Fibroblast of lung (primary cell): ENCODE measurements at places on chromosomes 1 and 21.

GRCh38 chr1:27087371-27088220 lies 67.3 kb downstream of the SLC9A1 start:
- DNase-seq: no peak

- no peak for DNase-seq
These were observed 211.4 kb downstream of the PTPRC start for GRCh38 chr1:198850196-198850595.

DNA sequence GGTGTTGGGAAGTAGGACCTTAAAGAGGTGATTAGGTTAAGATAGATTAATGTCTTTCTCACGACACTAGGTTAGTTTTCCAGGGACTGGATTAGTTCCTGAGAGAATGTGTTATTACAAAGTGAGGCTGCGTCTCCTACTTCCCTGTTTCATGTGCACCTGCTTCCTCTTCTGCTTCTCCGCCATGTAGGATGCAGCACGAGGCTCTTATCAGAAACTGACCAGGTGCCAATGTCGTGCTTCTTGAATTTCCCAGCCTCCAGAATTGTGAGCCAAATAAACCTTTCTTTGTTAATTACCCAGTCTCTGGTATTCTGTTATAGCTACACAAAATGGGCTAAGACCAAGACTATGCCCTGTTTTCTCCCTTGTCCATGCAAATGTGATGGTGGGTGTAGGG lies 152.2 kb upstream of the LMO4 start:
- no peak for DNase-seq

- peak; percentile 45 for DNase-seq
These were observed 6.4 kb downstream of the PPP2R5A start for GRCh38 chr1:212291505-212292134.

GRCh38 chr1:232457595-232457994 lies 172.3 kb downstream of the SIPA1L2 start:
- no peak for DNase-seq

DNA sequence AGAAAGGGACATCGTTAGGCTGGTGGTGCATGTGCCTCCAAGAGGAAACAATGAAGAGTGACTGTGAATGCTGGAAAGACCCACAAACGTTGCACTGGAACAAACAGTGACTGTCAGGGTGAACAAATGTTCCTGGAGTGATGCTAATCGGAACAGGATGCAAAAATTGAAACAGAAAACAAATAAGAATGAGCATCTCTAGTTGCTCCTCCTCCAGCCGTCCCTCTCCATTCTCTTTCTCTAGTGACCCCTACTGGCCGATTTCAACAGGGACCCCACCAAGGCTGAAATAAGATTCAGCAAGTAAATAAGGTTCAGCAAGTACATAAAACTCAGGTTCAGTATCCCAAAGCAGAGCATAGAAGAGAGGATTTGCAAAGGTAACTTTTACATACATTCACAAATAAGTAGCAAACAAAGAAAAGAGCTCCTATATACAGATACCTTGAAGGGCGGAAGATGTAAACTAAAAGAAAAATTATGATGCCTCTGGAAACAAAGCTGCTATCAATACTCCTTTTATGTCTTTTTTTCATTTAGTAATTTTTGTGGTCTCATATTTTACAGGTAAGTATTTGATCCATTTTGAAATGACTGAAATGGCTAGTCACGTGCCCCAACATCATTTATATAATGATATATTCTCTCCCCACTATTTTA lies 836.1 kb upstream of the ADAMTS5 start:
- DNase-seq: no peak

- DNase-seq: no peak
These were observed 164.3 kb upstream of the RAB4A start for GRCh38 chr1:229106526-229107125.

GRCh38 chr1:209063767-209064659 lies 519.5 kb upstream of the CAMK1G start:
- DNase-seq: no peak

- DNase-seq: no peak
These were observed 83.0 kb downstream of the RRAGC start for GRCh38 chr1:38776466-38777065.

- DNase-seq: peak; percentile 23
These were observed 4.9 kb downstream of the PBX1 start for GRCh38 chr1:164563721-164564360.

DNA sequence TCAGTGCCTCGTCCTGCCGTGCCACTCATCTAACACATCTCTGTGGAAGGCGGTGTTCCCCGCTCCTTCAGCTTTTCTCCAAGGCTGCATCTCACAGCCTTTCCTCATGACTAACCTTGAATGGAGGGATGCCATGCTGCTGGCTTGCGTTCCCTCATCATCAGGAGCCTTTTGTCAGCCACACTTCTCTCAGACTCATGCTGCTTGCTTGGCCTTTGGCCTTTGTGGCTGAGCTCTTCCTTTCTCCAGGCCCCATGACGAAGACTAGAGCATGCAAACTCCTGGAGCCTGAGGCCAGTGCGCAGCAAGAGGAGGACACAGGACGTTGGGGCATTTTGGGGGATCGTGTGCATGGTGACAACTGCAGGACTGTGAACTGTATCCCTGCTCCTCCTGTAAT lies 70.8 kb downstream of the SYT2 start:
- peak; percentile 84 for DNase-seq

DNA sequence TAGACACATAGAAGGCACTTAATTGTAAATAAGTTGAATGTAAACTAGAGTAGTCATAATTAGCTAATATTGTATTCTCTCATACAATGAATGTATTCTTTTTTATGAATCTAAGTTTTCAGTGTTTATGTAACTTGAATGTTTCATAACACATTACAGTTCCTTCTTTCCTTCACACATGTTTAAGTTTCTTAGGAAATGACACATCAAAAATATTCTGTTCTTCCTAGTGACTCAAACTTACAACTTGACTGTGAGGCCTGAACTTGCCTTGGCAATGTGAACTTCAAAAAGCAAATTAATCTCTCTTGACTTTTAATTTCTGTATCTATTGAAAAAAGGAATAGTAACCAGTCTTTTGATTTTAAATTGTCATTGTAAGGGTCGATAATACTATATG lies 700.1 kb downstream of the KCNT2 start:
- DNase-seq: peak; percentile 2

DNA sequence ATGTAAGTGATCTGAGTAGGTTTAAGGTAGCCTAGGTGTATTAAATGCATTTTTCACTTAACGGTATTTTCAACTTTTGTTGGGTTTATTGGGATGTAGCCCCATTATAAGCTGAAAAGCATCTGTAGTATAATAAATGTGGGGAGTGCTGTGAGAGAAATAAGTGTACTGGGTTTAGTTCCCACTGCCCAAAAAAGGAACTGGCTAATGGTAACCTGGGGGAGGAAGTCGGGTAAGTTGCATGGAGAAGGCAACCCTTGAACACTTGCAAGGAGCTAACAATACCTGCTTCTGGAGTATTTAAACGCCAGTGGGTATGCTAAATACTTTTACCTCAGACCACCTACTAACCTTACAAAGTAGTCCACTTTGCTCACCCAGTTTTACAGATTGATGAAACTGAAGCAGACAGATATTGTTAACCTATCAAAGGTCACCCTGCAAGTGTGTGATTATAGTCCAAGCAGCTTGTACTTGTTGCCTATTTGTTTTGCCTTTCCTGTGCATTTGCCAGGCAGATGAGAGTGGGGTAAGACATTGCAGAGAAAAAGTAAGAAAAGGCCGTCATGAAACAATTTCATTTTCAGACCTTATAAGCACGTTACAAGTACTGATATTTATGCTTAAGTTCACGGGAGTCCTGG lies 7.6 kb upstream of the SHISA4 start:
- no peak for DNase-seq

DNA sequence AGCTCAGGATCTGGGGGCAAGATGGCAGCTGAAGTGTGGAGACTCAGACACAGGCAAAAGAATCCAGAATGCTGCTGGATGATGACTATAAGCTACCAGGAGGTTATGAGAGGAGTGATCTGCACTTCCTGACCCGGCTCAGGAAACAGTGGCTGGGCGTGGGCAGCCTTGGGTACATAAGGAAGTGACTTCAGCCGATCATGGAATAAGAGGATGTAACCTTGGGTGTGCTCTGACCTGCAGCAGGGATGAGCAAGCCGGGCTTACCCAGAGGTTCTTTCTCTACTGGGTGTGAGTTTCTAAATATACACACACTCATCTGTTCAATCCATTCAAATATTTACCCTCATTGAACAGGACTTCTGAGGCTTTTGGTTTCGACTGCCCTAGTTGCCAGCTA lies 62.7 kb downstream of the CD34 start:
- DNase-seq: peak; percentile 44

- DNase-seq: no peak
These were observed 354.3 kb upstream of the USP24 start for GRCh38 chr1:55569417-55569816.

DNA sequence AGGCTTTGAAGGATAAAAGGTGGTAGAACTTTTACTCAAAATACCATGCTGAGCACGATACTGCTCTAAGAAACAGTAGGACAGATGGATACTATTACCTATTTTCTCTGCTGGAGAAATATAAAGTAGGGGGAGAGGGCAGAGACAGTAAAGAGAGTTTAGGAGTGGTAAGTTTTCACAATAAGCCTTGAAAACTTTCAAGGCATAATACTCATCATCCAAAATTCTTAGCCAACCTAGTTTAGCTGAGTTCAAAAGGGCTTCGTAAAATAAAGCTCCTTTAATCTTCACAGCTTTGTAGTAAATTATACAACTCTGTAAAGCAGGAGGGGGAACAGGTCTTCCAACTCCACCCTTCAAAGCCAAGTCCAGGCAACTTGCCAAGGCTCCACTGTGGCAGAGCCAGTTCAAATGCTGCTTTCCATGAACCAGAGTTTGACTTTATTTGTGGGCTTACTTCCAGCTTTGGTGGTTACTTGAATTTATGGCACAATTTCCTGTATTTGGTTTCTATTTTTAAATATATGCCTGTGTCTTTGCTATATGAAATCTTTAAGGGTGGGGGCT lies 15.5 kb downstream of the TEX38 start:
- DNase-seq: peak; percentile 71

DNA sequence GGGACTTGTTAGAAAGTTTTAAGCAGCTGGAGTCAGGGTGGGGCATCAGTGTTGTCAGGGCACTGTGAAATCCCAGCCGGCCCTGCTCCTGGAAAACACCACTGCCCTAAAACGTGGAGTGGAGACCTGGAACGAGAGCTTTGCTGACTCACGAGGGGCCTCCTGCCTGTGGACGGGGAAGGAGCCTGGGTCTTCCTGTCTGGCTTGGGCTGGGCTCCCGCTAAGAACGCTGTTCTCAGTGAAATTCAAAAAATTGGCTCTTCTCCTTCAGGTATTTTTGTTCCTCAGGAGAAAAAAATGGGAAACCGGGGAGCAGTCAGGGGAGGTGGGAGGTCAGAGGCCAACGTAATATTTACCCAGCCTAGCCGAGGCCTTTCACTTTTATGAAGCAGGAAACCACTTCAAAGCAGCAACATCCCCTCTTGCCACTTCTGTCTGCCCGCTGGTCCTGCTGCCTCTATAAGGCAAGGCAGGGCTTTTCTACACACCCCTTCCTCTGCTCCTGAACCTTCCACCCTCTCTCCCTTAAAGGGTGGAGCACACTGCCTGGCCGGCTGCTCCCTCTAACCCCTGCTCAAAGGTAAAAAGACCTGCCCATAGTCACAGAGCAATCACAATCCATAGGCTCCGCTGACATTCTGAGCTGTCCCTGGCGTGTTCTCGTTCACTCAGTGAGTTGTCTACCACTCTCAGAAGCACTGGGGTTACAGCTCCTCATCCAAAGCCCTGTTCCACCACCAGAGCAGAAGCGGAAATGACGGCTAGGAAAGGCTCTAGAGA lies 8.0 kb downstream of the PLXNA2 start:
- DNase-seq: peak; percentile 80

GRCh38 chr1:90826834-90827233 lies 109.7 kb upstream of the BARHL2 start:
- no peak for DNase-seq

GRCh38 chr1:71676979-71677925 lies 596.4 kb upstream of the ZRANB2 start:
- DNase-seq: no peak

DNA sequence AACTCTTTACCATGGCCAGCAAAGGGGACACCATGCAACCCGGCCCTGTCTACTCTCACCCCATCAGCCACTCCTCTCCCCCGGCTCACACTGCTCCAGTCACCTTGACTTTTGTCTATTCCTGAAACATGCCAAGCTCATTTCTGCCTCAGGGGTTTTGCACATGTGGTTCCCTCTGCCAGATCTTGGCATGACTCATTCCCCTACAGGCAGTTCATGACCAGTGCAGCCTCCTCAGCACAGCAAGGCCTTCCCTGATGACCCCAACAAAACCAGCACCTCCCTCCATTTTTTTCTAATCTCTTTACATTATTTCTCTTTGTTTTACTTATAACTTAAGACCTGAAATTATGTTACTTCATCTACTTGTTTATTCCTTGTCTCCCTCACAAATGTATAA lies 58.6 kb upstream of the GJB5 start:
- DNase-seq: peak; percentile 13

DNA sequence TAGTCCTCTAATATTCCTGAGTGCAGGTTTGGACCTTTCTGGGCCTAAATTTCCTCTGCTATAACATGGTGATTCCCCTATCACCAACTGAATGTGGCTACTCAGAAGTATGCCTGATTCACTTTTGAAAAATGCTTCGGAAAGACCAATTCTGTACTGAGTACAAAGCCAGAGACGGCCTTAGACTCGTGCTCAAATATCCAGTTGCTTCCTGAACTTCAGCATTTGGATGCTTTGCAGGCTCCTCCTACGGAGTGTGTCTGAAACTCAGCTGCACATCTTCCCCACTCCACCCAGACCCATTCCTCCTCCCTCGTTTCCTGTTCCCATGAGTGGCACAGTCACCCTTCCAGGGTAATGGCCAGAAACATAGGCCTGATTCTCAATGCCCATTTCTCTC lies 98.4 kb upstream of the GADD45A start:
- peak; percentile 67 for DNase-seq

DNA sequence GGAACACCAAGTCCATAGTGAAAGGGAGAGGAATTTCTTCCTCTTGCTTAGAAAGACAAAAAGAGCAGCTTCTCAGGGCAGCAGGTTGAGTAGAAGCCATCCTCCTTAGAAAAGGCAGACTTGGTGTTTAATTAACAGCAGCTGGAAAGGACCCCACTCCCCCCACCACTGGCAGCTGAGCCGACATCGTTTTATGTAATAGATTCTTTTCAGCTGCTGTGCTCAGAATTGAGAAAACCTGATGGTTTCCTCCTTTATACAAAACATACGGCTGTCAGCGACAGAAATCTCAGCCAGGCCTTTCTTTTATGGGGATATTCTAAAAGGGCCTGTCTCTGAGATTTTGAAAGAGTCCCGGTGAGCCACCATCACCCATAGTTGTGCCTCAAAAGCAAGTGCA lies 49.9 kb downstream of the MAN1C1 start:
- no peak for DNase-seq

DNA sequence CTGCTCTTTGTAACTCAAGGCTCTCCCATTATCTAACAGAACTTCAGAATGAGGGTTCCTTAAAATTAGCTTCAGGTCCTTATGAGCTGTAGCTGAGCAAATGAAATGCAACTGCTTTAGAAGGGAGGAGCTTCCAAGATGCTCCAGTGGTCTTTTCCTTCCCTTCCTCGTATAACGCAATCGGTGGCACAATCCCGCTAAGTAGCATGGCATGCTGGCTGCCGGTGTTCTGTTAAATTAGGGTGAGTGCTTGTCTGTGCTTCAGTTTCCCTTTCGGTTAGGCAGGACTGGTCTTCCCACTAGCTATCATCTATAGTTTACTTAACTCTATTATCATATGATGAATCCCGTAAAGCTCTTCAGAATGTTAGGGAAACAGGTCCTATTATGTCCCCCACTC lies 917 bp downstream of the KIAA0040 start:
- no peak for DNase-seq
